ENCODE measurements at places on chromosomes 12 and 14.

- no peak for DNase-seq
Observed at GRCh38 chr12:56013482-56013881, 7.4 kb upstream of the IKZF4 start.

DNA sequence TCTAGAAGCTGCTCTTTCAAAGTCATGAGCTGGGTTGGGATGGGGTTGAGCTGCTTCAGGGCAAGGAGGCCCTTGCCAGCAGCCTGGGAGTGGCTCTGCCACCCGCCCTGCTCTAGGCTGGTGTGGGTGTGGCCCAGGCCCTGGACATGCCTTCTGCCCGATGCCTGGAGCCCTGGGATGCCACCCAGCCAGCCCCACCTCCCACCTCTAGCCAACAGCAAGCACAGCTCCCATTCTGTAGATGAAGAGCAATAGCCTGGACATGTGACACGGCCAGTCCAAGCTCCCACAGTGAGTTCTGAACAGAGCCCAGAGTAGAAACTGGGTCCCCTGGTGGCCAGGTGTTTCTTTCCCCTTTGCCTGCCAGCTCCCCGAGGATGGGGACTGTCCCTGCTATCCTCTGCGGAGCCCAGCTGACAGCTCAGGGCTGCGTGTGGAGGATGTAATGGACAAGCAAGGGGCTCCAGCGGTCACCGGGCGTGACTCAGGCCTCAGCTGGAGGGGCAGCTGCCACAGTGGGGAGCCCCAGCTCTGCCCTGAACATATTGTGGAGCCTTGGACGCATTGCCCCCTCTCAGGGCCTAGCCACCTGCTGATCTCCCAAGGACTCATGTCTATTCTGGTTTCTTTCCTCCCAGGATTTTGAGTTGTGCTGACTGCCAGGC lies 165.2 kb downstream of the TSPAN9 start:
- no peak for DNase-seq

- no peak for DNase-seq
Observed at GRCh38 chr14:93832665-93833064, 44.4 kb upstream of the PRIMA1 start.

DNA sequence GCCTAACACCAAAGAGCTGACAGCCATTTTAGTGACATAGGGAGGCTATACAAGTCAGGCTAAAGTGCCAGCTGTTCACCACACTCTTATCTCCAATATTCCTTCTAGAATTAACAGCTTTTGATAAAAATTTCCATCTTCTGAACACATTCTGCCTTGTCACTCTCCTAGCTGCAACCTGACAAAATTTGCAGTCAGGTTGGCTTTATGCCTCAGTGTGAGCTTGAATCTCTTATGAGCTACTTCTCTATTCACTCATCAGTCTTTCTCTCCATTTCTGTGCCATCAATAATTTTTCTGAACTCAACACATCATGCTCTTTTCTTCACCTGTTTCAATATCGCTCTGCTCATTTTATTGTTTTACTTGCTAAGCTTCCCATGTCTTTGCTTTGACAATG lies 50.2 kb downstream of the TMTC1 start:
- no peak for DNase-seq

- no peak for DNase-seq
Observed at GRCh38 chr12:93005928-93006392, 76.9 kb upstream of the EEA1 start.

GRCh38 chr12:127230843-127231260 lies 1036.1 kb upstream of the TMEM132C start:
- DNase-seq, result no peak

- no peak for DNase-seq
Observed at GRCh38 chr14:58703161-58703506, 65.4 kb downstream of the DACT1 start.

DNA sequence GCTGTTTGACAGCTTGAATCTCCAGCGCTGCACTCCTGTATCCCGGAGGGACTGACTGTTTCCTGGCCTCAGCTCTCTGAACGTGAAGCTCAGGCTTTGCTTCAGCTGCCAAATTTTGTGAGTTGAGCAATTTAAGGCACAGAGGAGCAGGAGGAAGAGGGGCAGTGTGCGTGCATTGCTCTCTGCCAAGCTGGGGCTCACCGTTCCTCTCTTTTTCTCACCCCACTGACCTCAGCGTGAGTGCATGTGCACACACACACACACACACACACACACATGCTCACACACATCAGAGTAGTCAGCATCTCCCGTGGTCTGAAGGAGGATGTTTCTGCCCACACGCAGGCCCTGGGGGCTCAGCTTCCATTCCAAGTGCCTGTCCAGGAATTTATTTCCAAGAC lies 27.8 kb upstream of the BDKRB2 start:
- no peak for DNase-seq

DNA sequence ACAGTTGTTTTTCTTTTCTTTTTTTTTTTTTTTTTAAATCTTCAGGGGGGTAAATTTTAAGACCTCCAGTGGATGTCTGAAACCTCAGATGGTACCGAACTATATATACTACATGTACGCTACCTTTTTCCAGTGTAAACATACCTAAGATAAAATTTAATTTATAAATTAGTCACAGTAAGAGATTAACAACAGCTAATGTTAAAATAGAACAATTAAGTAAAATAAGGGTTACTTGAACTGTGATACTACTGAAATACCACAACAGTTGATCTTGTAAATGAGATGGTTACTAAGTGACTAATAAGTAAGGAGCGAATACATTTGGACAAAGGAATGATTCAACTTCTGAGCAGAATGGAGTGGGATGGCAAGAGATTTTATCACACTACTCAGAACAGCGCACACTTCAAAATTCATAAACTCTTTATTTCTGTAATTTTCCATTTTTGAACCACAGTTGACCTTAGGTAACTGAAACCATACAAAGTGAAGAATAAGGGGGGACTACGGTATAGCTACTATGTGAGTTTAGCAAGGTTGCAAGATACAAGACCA lies 80.5 kb upstream of the PCED1B start:
- DNase-seq, result no peak

GRCh38 chr12:124073356-124074035 lies 100.5 kb downstream of the ZNF664 start:
- no peak for DNase-seq

Data from forelimb muscle (tissue), 1 donor.